ENCODE measurements at places on chromosomes 11 and 22.

DNA sequence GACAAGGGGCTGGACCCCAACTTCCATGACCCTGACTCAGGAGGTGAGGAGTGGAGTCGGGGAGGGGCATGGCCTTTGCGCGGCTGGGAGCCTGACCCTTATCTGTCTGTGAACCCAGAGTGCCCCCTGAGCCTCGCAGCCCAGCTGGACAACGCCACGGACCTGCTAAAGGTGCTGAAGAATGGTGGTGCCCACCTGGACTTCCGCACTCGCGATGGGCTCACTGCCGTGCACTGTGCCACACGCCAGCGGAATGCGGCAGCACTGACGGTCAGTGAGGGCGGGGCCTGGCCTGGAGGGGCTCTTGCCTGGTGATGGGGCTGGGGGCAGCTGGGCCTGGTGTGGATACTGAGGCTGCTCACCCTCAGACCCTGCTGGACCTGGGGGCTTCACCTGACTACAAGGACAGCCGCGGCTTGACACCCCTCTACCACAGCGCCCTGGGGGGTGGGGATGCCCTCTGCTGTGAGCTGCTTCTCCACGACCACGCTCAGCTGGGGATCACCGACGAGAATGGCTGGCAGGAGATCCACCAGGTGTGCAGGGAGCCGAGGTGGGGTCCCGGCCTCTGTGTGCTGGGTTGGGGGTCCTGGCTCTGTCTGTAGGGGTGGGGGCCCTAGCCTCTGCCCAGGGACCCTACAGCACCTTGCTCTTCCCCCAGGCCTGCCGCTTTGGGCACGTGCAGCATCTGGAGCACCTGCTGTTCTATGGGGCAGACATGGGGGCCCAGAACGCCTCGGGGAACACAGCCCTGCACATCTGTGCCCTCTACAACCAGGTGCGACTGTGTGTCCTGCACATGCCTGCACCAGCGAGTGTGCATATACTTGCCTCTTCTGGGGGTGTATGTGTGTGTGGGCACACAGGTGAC lies 6.3 kb downstream of the SHANK3 start:
- DNase-seq: no peak

- no peak for DNase-seq
These were observed 199.3 kb upstream of the ISX start for GRCh38 chr22:34866495-34867131.

- DNase-seq: no peak
These were observed 915.9 kb downstream of the KCNA4 start for GRCh38 chr11:29100967-29101366.

DNA sequence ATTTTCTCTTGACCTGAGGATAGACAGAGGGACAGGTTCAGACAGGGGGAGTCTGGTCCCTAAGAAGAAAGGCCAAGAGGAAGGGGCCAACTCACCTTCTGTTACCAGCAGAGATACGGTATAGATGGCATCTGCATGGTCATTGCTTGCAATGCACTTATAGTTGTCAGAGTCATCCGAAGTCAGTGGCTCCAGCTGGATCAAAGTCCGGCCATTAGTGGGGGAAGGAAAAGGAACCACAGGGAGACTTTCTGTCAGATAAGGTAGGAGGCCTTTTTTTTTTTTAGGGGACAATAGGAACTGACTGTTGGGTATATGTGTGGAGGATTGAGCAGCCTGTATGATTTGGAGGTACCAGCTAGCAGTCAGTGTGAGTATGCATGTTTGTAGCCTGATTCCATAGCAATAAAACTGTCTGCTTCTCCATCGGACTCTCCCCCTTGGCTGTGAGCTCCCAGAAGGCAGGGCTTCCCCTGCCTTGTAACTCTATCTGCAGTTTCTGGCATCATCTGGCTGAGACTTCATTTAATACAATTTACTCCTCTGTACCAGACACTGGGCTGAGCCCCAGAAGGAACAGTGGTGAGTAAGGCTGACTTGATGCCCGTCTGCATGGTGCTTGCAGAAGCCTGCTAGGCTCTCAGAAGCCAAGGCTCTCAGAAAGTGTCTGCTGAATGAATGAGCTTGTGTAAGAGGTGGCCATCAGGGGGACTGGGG lies 5.7 kb downstream of the IGSF22 start:
- no peak for DNase-seq

DNA sequence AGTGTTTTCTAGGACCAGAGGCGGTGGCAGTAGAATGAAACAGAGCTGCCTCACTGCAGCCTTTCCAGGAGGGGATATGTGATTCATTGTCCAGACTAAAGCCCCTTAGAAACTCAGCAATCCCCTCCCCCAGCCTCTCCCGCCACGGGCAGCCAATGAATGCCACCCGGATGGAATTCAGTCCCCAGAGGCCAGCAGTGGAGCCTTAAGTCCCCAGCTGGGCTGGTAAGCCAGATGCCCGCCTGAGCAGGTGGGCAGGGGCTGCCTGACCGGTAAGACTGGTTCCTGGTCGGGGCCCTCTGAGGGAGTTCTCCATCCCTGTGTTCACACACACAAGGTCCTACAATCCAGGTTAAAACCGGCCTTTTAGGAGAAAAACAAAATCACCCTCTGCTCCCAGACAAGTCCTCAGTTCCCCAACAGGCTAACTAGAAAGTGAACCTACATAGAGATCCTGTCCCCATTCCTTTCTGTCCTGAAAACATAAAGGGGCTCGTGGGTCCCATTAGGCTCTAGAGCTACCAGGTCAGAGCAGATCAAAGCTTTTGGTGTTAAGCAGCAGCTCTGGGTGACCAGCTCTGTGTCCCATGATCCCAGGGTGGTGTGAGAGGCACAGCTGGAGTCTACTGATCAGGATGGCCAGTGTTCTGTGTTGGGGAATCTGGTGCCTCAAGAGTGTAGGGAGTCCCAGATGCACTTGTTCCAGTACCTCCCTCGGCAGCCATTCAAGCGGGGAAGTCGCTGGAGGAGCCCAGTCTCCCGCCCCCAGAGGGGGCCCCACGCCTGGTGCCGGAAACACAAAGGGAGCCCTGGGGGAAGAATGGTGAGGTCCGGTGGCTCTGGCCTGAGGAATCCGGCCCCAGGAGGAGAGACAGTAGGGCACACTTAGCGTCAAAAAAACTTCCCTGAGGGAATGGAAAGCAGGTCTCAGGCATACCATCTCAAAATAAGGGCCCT lies 2.6 kb downstream of the PATZ1 start:
- no peak for DNase-seq

DNA sequence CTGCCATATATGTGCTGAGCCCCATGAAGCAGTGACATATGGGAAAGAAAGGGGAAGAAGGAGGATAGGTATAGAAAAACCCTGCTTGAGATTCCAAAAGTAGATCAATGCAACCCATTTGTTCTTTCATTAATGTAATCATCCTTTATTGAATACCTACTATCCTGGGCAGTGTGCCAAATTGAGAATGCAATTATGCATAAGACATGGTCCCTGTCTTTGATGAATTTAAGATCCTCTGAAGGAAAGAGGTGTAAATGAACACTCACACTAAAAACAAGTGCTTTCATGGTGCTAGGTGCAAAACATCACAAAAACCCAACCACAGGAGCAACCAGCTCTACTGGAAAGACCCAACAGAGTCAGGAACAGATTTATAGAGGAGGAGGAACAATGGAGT lies 29.7 kb downstream of the FLI1 start:
- DNase-seq: no peak

DNA sequence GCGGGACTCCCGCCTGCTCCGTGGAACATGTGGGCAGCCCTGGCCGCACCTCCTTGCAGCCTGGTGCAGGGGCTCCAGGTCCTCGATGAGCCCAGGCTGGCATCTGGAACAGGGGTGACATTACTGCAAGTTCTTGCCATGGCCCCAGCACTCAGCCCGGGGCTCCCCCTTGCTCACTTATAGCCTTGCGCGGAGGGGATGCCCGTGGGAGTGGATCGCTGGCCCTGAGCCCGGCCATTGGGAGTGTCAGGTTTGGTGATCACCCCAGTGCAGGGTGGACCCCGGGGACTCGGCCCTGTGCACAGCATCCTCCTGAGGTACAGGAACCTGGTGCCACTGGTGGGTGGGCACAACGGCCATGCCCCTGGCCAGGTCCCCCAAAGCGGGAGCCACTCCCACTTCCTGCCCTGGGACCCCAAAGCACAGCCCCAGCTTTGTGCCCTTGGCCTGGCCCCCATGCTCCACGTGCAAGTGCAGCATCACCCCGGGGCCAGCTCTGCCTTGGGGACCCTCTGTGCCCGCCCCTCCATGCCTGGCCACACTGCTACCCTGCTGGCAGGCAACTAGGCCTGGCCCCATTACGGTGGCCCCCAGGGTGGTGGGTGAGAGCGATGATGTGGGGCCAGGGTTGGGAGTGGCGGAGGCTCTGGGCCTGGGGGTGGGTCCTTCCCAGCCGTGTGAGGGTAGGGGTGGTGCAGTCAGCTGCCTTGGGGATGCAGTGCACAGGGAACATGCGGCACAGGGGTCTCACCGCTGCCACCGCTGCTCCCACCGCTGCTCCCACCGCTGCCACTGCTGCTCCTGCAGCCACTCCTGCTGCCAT lies 439.8 kb downstream of the TBC1D22A start:
- DNase-seq: no peak

GRCh38 chr11:134711588-134711987 lies 299.5 kb upstream of the B3GAT1 start:
- no peak for DNase-seq

DNA sequence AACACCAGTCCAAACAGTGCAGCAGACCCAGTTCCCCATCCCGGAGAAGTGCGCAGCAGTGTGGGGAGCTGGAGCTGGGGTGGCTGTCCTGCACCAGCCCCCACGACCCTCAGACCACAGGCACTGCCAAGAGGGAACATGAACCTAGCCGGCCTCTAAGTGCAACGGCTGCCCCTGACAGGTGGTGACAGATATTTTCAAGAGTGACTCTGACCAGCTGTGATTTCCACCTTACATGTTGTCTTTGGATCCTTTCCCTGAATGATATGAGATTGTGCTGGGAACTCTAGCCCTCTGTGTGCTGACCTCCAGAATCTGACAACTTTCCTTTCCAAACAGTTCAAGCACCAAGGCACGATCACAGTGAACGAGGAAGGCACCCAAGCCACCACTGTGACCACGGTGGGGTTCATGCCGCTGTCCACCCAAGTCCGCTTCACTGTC lies 12.6 kb downstream of the SERPIND1 start:
- no peak for DNase-seq

DNA sequence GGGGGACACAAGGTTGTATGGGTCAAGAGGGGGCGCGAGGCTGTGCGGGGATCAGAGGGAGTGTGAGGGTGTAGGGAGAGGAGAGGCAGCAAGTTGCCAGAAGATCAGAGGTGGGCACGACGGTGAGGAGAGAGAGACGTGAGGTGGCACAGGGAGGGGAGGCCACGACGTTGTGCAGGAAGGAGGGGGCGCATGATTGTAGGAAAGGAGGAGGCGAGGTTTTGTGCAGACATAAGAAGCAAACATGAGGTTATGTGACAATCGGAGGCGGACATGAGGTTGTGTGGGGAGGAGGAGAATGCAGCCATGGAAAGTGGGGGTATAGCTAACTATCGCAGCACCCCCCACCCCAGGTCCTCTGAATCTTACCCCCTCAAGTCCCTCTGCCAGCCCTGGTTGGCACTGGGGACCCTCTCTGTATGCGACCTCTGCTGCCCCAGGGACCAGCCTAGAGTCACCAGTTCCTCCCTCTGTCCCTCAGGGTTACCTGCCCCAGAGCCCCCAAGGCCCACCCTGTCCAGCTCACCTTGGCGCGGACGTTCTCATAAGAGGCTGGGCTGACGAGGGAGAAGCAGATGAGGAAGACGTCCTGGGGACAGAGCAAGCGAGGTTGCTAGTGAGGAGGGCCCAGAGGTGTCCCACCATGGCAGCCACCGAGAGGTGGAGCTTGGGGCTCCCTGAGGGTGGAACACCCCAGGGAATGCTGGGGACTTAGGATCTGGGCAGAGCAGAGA lies 12.5 kb downstream of the RAC2 start:
- DNase-seq: no peak

DNA sequence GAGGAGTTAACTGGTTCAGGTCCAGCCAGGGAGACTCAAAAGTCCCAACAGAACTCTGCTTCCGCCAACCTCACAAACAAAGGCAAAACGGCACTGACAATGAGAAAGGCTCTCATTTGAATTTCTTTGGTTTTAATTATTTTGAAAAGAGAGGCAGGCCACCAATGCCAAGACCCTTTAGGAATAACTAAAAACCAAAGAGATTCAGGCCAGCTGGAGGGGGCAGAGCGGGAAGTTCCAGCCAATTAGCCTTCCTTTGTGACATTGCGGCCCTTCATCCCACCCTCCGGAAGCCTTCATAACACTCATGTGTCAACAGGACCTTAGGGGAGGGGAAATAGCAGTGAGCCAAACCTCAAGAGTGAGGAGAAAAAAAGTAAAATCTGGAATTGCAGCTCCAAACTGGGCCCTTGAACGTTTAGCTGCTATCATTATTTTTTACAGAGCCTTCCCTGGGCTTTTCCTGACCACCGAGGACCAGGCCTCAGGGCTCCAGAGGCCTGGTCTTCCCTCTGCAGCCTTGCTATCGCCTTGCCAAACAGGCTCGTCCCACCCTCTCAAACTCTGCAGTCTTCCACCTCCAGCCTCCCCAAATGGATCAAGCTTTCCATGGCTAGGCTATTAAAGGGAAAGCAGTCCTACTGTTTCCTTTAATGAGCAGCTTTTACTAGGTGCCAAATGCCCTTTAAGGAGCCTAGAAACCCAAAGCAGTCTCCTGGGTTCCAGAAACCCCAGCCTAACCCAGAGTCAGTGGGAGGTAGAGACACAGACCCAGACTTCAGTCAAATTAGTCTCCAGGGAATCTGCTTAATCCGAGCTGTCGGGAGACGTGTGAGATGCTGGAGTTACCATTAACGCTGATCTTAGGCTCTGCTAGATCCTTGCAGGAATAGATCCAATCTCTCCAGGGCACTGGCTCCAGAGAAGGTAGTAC lies 114.2 kb downstream of the CCDC34 start:
- DNase-seq: no peak

DNA sequence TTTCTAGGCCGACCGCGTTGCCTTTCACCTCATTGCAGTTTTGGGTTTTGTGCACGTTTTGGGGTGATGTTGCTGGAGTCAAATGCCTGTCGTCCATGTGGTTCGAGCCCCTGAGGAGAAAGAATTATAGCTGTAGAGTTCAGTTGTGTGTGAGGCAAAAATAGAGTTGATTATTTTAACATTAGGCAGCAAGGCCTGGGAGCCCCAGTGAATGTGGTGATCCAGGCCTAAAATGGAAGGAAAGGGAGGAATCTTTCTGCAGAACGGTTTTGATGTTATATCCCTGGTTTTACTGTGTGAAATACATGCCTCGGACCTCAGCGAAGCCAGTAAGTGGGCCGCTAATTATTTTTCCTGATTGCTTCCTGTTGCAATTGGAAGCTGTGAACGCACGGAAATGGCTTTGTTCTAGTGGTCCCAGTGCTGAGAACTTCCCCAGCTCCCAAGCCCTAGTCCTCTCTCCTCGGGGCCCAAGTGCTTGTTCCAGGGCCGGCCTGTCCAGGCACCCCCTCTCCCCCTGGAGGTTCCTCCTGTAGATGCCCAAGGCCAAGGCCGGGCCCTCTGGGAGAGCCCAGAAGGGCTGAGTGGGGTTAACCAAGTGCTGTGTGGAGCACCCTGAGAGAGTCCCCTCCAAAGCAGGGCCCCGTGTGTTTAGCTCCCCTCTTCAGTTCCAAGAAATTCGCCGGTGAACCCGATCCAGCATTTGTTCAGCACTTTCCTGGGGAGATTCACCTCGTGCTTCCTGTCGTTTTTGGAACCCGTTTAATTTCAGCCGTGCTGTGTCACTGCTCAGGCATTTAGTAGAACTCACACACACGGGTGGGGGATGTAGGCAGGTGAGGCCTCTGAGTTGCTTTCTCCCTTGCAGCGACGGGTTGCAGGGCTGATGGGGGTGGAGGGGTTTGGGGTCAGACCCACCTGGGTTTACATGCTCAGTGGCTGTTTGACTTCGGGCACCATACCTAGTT lies 2.1 kb downstream of the LRP5 start:
- no peak for DNase-seq
